ENCODE measurements at places on chromosomes 1 and 21. TPM values are rescaled to one million over a fixed set of nuclear protein-coding genes. Genes with fewer than 3 reads are reported as not detected.

DNA sequence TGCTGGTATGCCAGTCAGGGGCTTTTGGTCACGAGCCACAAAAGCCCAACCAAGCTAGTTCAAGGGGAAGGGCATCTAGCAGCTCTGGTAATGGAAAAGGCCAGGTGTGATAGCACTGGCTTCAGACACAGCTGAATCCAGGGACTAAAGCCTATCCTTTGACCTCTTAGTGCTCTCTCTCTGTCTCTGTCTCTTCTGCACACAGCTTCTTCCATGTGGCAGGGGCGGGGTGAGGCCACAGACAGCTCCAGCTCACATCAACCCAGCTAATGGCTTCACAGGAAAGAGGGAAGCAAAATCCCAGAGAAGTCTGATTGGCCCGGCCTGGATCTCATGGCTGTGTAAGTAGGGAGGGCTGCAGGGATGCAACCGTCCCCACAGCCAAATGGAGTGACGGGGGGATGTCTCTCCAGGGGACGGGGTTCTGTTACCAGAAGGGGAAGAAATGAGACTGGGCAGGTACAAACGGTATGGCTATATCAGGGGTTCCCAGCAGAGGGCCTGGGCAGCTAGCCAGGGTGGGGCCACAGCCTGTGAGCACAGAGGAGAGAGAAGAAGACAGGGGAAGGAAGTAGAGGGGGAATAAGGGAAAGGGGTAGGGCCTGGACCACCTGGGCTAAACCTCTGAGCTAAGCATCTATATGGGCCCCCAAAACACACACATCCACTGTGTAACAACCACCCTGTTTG lies 42.4 kb downstream of the FBXO2 start:
- DNase-seq: no peak

- no peak for DNase-seq
Measured at GRCh38 chr1:40162753-40163441, 1.7 kb downstream of the RLF start.

- no peak for DNase-seq
Measured at GRCh38 chr1:39407896-39408640, 83.4 kb upstream of the BMP8A start.

DNA sequence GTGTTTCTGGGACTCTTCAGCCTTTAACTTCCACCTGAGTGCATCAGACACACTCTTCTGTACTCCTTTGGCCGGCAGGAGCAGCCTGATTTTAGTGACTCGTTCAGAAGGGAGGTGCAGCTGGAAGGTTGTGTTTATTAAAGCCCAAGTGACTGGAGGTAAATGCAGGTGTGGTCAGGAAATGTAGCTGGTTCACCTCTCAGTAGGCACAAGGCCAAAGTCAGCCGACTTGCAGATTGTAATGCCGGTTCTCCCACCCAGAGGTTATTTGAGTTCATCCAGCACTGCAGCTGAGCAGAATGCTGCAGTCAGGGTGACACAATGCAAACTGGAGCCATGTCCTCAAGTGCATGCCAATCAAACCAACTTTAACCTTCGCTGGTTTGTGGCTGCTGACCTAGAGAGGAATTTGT lies 91.5 kb downstream of the SPATA46 start:
- DNase-seq: no peak

- no peak for DNase-seq
Measured at GRCh38 chr1:167084757-167085156, 5.4 kb downstream of the GPA33 start.

GRCh38 chr1:42154685-42155084 lies 1.5 kb downstream of the GUCA2B start:
- DNase-seq: no peak

DNA sequence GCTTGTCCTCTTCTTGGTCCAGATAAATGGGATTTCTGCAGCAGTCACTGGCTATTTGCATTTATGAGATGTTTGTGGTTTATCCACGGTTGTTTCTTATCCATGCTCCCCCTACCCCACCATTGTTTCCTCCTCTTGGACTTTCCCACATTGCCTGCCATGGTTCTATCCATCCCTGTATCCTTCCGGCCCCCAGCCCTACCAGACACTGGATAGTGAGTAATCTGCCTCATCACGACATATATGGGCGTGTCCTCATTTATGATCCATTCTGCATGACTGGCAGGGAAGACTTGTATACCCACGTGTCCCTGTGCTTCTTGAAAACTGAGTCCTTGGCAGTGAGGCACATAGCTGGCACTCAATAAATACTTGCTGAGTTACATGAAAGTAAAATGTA lies 40.1 kb downstream of the CACNA1S start:
- DNase-seq: no peak

CGN gene
- total RNA-seq: 68.7 TPM

TRAF3IP3 gene
- 0.71 TPM for total RNA-seq

PM20D1 gene
- 0.23 TPM for total RNA-seq

PTGFRN gene
- total RNA-seq: 39.6 TPM
